ENCODE measurements at places on chromosomes 11 and 22.

DNA sequence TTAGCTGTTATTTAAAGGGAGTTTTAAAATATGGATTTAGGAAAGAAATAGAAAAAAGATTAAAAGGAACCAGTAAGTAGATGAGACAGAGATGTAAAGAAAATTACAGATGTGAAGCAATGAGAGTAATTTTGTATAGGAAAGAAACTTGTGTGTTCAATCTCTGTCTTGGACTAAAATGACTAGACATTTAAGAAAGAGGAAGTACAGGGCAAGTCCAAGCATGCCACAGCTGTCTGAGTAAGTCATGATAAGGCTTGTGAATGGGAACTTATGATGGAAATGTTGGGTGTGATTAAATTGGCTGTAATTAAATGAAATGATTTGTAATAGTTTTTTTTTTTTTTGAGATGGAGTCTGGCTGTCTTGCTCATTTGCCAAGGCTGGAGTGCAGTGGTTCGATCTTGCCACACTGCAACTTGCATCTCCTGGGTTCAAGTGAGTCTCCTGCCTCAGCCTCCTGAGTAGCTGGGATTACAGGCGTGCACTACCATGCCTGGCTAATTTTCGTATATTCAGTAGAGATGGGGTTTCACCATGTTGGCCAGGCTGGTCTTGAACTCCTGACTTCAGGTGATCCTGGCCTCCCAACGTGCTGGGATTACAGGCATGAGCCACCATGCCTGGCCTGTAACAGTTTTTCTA lies 5.9 kb upstream of the ACY3 start:
- no peak for DNase-seq

- DNase-seq, result no peak
Measured at GRCh38 chr11:98600103-98600502, 420.6 kb upstream of the CNTN5 start.

DNA sequence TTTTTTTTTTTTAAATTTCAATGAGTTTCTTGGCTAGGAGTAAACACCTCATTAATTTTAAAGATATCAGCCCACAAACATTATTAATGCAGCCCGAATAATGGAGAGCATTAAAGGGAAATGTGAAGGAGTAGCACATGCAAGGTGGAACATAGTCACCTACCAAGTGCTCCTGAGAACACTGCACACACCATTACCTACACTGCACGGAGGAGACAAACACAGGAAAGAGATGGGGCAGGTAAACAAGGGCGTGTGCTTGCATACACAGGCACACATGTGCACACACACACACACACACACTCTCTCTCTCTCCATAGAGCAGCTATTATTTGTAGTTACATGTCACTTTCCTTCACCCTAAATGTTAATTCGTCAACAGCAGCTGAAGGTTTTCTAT lies 30.2 kb downstream of the HTR3B start:
- DNase-seq, result no peak

DNA sequence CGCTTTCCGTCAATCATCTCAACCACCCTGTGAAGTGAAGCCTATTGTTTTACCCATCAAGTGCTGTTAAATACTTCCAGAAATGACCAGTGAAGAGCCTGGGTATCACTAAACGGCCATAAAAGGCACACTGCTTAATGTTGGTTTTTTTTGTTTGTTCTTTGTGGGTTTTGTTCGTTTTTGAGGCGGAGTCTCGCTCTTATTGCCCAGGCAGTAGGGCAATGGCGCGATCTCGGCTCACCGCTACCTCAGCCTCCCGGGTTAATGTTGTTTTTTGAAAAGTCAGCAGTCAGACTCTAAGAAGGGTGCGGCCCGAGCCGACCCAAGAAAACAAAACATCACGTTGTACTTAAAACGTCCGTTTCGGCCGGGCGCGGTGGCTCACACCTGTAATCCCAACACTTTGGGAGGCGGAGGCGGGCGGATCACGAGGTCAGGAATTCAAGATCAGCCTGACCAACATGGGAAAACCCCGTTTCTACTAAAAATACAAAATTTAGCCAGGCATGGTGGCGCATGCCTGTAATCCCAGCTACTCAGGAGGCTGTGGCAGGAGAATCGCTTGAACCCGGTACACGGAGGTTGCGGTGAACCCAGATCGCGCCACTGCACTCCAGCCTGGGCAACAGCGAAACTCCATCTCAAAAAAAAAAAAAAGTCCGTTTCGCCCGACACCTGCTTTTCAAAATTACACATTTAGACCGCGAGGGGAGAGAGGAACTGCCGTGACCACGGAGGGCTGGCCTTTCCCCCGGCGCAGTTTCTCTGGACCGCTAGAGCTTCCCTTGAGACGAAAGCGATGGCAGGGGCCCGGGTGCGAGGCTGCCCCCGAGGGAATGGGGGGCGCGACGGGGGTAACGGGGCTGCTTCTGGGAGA lies 714 bp downstream of the CD59 start:
- DNase-seq, result no peak

DNA sequence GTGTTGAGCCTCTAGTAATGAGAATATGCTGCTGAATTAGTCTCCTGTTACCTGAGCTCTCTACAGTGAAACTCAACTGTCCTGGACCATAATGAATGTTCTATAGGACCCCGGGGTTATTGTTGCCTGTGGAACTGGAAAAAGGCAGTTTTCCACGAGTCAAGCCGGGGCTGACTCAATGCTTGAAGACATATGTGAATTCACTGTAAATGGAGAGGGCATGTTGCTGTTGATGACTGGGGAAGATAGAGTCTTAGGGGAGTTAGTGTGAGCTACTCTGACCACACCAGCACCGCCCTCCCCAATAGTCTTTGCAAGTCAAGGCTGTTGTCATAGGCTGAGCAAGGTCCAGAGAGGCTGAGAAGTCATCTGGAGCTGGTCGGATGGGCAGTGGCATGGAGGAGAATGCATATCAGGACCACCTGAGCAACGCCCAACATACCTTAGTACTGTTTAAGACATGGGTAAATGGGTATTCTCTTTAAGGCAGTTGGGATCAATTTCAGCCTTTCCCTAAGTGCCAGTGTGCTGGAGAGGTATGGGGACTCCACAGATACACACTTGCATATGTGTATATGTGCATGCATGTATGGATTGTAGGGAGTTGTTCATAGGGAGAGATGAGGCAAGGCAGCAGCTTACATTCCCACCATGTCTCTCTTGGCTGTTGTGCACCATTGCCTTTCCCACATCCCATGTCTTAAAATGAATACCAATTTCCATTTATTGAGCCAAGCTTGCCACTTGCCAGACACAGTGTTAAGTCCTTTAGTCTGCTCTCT lies 230.1 kb upstream of the NAV2 start:
- DNase-seq, result no peak

- no peak for DNase-seq
Measured at GRCh38 chr11:69683764-69684333, 8.7 kb upstream of the LTO1 start.

GRCh38 chr11:1920128-1920908 lies 815 bp downstream of the TNNT3 start:
- DNase-seq, result no peak

- DNase-seq, result no peak
Measured at GRCh38 chr11:110508786-110509185, 79.0 kb downstream of the FDX1 start.

GRCh38 chr22:26536056-26536761 lies 23.9 kb upstream of the TFIP11 start:
- DNase-seq, result no peak

- DNase-seq, result no peak
Measured at GRCh38 chr11:122756417-122756816, 81.9 kb upstream of the CRTAM start.

- DNase-seq, result no peak
Measured at GRCh38 chr11:11586465-11586864, 35.3 kb downstream of the GALNT18 start.

DNA sequence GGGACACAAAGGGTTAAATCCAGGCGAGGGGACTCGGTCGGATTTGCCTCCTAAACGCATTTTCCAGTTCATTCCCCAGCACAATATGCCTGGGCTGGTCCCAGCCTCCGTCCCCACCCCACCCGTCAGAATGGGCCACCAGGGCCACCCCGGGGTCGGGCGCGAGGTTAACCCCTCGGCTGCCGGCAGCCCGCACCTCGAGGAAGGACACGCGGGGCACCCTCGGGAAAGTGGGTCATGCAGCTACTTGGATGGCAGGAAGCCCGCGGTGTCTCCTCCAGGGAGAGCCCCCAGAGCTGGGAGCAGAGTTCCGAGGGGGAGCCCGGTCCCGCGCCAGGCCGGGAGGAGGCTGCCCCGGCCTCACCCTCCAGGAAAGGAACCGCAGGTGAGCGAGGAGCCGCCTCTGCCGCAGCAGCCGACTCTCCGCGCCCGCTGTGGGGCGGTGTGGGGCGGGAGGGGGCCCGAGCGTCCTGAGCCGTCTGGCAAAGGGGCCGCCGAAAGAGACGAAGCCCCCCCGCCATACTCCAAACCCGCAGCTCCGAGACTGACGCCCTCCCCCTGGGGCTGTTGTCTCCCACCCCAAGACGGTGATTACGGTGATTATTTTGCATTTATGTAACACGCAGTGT lies 1.4 kb downstream of the NECTIN1 start:
- peak; percentile 56 for DNase-seq

GRCh38 chr11:116396331-116396730 lies 376.5 kb downstream of the BUD13 start:
- no peak for DNase-seq

DNA sequence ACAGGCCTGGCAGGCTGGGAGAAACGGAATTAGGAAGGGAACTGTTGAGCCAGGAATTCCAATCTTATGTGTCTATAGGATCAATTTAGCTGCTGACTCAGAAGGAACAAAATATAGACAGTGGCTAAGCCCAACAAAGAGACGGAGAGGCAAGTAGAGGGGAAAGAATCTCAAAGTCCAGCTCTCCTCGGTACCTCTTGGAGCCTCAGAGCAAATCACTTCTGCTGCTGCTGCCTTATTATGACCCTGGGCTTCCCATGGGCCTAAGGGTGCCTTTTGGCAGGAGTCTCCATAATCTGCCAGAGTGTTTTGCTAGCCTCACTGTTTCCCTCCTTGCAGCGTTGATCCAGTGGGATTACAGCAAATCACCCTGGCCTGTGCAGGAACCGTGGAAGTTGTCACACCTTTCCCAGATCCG lies 31.7 kb downstream of the PAX6 start:
- peak; percentile 32 for DNase-seq

- no peak for DNase-seq
Measured at GRCh38 chr22:22058633-22059290, 76.2 kb upstream of the TOP3B start.

GRCh38 chr22:27740202-27740748 lies 61.3 kb downstream of the MN1 start:
- DNase-seq, result no peak

GRCh38 chr22:47849576-47849975 lies 1087.1 kb downstream of the TBC1D22A start:
- DNase-seq, result no peak

DNA sequence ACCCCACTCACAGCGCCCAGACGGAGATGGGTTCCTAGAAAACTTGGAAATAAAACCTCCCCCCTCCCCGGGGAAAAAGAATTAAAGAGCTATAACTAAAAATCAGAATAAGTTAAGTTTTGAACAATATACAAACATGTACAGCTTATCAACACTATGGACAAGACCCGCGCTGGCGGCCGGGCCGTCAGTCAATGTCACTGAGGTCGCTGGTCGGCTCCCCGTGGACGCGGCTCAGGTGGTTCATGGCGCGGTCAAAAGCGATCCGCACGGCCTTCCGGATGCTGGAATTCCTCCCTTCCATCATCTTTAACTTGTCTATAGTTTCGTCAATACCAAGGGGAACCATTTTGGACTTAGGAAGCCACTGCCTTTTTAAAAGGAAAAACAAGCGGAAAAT lies 53.6 kb downstream of the BRD1 start:
- DNase-seq, result no peak

DNA sequence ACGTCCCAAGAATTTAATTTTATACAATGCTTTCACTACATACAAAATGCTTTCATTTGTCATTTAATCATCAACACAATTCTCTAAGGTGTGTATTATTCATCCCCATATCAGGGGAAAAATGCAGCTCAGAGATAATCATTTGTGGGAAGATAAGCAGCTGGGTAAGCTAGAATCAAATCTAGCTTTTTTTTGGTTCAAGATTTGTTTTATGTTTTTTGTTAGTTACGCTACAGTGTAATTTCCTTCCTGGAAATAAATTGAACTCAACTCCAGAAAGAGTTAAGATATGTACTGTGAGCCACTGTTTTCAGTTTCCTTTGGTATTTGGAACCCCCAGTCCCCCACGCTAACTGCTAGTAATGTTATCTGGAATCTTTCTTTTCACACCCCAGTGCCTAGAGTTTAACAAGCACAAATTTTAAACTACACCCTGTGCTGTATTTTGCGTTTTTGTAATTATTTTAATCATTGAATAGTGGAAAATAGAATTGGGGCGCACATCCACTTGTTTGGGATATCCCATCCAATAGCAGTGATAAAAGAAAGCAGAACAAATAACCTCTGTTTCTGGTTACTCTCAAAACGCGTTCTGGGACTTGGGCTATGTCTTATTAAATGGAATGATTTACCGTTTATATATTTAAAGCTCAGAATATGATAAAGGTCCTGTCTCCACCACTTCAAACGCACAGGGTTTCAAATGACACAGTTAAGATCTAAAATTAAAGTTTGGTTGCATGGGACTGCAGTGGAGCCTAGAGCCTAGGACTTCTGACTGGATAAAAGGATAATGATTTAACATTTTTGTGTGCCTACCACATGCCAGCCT lies 2.1 kb upstream of the HSPA8 start:
- DNase-seq, result no peak

DNA sequence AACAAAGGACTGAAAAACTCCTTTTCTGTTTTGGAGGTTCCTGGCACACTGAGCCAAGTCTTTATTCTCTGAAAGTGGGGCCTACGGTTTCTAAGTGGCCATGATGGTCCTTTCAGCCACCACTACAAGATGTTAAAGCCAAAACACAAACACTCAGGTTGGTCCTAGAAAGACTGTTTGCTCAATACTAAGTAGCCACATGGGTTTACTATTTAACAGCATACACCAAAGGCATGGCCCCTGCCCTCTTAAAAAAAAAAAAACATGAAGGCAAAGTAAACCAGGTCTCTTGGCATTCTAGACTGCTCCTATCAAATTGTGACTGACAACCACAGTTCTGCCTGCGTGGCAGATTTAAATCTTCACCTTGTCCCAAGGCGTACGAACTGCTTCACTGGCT lies 123.6 kb upstream of the BID start:
- no peak for DNase-seq

GRCh38 chr11:36509694-36510593 lies at the start of gene TRAF6:
Gene TRAF6, minus strand, starts transcription at chr11:36510272. Its CDS starts 8,757 bp downstream, at chr11:36501515.
- DNase-seq, result peak; percentile 90

GRCh38 chr11:88310246-88310645 lies 27.3 kb downstream of the CTSC start:
- DNase-seq, result no peak

- peak; percentile 23 for DNase-seq
Measured at GRCh38 chr11:70603756-70604211, 205.5 kb downstream of the CTTN start.

DNA sequence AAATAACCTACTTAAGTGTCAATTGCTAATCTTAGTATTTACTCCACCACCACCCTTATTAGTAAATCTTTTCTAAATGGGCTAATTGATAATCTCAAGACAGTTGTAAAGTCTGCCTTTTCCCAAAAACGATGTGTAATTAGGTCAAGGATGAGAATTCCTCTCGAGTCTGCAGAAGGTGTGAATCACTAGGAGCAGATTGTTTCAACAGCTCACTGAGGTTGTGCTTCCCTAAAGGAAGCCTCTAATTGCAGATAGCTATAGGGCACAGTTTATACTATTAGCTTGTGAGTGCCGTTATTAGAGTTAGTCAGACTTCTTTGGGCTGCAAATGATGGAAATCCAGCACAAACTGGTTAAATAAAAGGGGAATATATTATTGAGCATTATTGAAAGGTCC lies 84.9 kb downstream of the C11orf91 start:
- DNase-seq, result no peak

- DNase-seq, result no peak
Measured at GRCh38 chr11:114614127-114614720, 18.6 kb upstream of the NXPE4 start.

Data from urothelium cell line (cell line).